Posterior vena cava (tissue), 2 donors: ENCODE measurements at places on chromosomes 2 and 18. TPM values are rescaled to one million over a fixed set of nuclear protein-coding genes. Genes with fewer than 3 reads are reported as not detected.

DNA sequence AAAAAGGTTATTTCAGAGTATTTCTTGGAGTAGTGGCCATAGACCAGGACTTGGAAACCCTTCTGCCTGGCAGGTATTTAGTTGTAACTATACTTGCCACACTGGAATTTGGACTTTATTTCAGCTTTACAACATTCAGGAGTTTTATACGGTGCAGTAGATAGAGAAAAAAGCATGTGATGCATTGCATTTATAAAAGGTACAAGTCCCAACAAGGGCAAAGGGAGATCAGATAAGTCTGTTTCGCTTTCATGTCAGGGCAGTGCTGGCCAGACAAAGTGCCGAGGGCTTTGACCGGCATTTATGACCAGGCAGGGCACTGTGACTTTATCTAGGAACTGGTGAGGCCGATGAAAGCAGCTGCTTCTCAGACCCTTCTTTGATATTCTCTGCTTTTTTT, 145.4 kb downstream of the RTN4 start:
- no peak for DNase-seq

ANKZF1 gene
- 11.5 TPM for total RNA-seq

- no peak for DNase-seq
Observed at GRCh38 chr2:6053743-6054142, 361.6 kb downstream of the SOX11 start.

LYPD6B gene
- not detected for total RNA-seq

DNA sequence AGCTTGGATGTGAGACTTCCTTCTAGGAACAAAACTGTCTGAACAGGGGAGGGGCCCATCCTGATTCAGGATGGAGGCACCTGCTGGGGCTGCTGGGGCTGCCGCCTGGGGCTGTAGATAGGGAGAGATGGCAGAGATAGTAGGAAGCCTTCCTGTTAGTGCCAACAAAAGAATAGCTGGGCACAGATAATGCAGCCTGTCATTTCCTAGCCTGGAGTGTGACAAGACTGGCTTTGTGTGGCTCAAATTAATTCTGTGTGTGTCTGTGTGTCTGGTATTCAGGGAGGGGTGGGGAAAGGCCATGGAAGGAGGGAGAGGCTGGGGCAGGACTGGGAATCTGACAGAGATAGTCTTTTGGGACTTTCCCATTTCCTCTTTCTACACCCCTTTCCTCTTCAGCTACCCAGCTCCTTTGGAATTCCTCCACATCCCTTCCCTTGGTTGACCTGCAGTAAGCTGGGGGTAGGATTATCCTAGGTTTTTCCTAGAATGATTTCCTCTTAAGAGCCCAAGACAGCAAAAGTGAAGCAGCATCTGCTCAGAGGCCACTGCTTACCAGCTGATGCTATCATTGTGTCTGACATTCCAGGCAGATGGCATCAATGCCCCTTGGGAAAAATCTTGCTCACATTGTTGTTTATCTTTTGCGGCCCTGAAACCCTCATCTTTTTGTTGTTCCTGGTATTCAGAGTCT, 144.9 kb upstream of the LHCGR start:
- no peak for DNase-seq

DNA sequence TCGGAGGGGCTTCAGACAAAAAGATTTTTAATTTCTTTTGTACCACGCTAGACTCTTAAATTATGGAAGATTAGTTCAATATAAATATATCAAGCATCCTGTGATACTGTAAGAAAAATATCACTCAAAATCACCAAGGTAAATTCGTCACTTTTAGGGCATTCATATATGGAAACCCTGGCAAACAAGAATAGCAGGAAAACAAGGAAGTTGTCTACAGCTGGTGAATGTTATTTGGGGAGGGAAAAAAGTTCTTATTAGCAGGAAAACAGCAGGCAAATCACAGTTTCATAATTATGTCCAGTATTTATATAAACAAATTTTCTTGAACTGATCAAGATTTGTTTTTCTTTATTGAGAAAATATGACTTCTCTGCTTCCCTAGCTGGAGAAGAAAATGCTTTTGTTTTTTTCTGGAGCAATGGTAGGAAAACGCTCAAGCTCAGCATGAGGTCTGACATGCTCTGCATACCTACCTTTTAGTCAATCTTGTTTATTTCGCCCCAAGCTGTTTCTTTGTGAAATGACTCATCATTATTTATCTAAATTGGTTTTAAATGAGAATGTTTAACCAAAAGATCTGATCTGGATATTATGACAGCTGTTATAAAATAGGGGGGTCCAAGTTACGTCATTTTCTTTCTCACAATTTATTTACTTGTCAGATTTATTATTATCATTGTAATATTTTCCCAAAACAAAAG, 14.7 kb downstream of the LINC00305 start:
- DNase-seq: no peak

- no peak for DNase-seq
Observed at GRCh38 chr18:75923169-75923568, 495.7 kb upstream of the SMIM21 start.

- DNase-seq: no peak
Observed at GRCh38 chr18:78822949-78823285, 156.7 kb upstream of the SALL3 start.

GRCh38 chr18:13464432-13465123, 246.0 kb downstream of the LDLRAD4 start:
- DNase-seq: peak; percentile 41
